Left renal cortex interstitium (tissue), 4 donors: ENCODE measurements at places on chromosomes 5 and 9.

DNA sequence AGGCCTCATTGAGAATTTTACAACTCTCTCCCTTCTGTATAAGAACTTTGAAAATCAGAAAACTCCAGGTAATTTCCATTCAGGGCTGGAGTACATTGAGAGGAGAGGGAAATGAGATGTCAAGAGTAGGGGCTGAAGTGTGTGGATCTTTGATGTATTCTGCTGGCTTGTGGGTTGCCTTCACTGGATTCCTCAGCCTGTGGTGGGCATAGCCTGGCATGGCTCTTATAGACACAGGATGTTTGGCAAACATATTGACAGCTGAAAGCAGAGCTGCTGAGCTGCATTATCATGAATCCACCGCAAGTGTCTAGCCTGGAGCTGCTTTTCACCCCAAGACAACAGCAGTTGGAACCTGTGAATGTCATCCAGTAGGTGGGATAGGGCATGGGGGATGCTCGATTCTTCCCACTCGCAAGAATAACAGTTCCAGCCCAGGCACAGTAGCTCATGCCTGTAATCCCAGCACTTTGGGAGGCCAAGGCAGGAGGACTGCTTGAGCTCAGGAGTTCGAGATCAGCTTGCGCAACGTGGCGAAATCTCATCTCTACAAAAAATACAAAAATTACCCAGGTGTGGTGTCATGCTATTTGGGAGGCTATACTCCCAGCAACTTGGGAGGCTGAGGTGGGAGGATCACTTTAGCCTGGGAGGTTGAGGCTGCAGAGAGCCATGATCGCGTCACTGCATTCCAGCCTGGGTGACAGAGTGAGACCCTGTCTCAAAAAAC, 36.0 kb upstream of the TTC23L start:
- no peak for DNase-seq

GRCh38 chr5:16043349-16043965, 136.1 kb downstream of the MARCHF11 start:
- DNase-seq = no peak

DNA sequence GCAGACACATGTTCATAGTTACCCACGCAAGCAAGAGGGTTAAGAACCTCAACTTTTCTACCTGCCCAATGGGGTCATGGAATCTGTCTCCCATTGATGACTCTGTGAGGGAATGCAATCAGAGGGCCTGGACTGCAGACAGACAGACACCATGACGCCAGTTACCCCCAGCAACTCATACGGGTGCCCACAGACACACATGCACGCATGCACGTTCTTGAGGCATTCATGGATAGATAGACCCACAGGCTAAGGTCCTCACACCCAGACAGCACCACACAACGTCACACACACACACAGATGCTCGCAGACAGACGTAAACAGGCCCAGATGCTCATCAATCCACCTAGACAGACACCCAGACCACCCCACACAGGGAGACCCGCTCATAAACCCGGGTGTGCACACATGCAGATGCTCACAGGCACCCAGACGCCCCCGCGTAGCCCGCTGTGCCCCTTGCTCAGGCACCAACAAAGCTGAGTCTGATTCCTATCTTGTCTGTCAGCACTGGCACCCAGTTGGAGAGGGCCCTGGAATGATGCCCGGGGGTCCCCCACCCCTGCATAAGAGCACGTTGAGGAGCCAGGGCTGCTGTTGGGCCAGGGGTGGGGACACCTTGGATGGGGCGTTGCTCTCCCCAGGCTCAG, 23.6 kb downstream of the LHX2 start:
- no peak for DNase-seq

DNA sequence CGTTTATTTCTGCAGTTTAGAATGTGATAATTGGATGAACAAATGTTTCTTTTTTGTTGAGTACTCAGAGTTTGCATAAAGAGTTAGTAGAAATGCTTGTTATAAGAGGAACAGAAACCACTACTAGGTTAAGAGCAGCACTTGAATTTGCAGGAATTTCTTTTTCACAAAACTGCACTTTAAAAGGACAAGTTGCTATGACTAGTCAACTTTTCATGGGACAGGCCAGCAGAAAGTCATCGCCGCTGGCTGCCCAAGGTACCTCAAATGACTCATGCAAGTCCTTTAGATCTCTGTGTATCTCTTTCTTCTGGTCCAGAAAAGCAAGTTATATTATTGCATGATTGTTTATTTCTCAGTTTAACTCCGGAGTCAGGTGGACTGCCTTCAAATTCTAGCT, 97.3 kb upstream of the HMHB1 start:
- DNase-seq = no peak

DNA sequence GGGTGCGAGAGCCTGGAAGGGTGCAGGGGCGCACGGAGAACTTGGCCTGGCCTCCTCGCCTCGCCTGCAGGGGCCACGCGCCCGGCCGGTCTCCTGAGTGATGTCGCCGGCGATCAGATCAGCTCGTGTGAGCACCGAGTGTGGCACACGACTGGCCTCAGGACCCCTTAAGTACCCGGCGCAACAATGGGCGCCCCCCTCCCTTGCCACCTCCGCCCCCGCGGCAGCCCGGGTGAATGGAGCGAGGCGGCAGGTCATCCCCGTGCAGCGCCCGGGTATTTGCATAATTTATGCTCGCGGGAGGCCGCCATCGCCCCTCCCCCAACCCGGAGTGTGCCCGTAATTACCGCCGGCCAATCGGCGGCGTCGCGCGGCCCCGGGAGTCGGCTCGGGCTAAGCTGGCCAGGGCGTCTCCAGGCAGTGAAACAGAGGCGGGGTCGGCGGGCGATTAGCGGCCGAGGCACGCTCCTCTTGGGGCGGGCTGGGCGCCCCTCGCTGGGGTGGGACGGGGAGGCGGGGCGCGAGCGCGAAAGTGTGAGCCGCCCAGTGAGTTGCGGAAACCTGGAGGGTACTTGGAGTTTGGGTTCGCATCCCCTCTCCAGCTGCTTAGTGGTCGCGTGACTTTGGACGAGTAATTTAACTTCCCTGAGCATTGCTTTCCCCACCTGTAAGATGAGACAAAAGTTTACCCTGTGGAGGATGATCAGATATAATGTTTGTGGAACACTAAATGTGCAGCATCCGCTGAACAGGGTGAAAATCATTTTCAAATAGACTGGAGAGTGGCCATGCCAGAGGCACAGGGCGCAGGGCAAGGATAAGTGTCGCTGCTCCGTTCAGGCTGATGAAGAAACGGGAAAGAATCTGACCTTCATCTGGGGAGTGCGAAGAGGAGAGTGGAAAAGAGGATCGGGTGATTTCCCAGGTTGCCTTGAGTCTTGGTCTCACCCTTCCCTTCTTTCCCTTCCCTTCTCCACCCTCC, at the start of gene NEUROG1:
Gene NEUROG1, minus strand, starts transcription at position 145 of the 982 bp plus-strand sequence. CDS start 274 bp downstream, outside the sequence.
- no peak for DNase-seq

DNA sequence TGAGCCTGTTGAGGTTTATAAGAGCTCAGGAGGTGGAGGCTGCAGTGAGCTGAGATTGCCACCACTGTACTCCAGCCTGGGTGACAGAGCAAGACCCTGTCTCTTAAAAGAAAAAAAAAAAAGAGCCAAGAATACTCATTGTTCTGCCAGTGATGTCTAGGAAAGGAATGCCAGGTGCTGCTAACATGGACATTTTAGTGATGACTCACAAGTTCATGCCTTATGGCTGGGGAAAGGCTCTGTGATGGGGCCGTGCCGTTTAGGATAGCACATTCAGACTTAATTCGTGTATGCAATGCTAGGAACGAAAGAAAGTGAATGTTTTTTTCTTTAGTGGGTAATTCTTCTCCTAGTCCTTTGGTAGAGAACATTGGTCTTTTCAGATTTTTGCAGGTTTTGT, 134.2 kb downstream of the ARHGAP26 start:
- DNase-seq = no peak

GRCh38 chr9:28031521-28032267, 458.4 kb upstream of the C9orf72 start:
- no peak for DNase-seq

- no peak for DNase-seq
Measured at GRCh38 chr5:64594025-64594424, 88.2 kb downstream of the RGS7BP start.

DNA sequence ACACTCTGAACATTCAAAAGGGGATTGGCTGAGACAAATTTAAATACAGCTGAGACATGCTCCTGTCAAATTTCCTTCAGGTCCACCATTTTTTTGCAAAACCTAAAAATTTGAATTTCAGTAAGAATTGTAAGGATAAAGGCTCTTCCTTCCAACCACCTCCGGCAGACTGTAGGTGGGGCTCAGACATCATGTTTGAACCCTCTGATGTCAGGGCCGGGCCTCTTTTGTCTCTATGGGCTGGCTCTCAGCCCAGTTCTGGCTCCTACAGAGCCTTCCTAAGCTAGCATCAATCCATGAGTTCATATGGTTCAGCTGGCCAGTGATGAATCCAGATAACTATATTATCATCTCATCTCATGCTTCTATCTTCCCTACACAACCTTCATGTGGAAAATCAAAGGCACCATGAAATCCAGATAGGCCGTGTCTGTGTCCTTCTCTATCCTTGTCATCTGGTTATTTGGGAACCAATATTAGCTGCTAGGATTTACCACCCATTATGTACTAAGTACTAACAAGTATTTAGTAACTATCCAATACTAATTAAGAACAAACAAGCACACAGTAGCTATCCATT, 44.2 kb downstream of the NIPSNAP3B start:
- DNase-seq = no peak
